Lung microvascular endothelial cell (primary cell): ENCODE measurements at places on chromosomes 6 and 20. TPM values are rescaled to one million over a fixed set of nuclear protein-coding genes. Genes with fewer than 3 reads are reported as not detected.

CST3 gene
- total RNA-seq = 88.5 and 164 TPM in 2 replicates

KCNS1 gene
- under 0.01 and 0.40 TPM in 2 replicates for total RNA-seq

COL12A1 gene
- total RNA-seq = 0.60 and 1.1 TPM in 2 replicates

PRDM13 gene
- total RNA-seq = not detected in 2 replicates

HRH3 gene
- not detected in 2 replicates for total RNA-seq

RAET1E gene
- total RNA-seq = under 0.01 TPM in 1 of 2 replicates, not detected in the other

FILIP1 gene
- total RNA-seq = 3.7 and 13.3 TPM in 2 replicates

DEFB127 gene
- not detected in 2 replicates for total RNA-seq

SPTLC3 gene
- total RNA-seq = under 0.01 and 0.44 TPM in 2 replicates

SOBP gene
- 0.20 and 0.65 TPM in 2 replicates for total RNA-seq

PLEKHG1 gene
- 13.5 and 17.2 TPM in 2 replicates for total RNA-seq

BNIP5 gene
- not detected in 2 replicates for total RNA-seq

PDRG1 gene
- 4.6 TPM in 2 replicates for total RNA-seq

BLTP3A gene
- 6.8 and 13.3 TPM in 2 replicates for total RNA-seq

DDO gene
- 1.7 and 2.6 TPM in 2 replicates for total RNA-seq

PTK6 gene
- total RNA-seq = under 0.01 TPM in 1 of 2 replicates, not detected in the other

TREM2 gene
- total RNA-seq = not detected in 2 replicates
